ENCODE measurements at places on chromosomes 3 and 15.

DNA sequence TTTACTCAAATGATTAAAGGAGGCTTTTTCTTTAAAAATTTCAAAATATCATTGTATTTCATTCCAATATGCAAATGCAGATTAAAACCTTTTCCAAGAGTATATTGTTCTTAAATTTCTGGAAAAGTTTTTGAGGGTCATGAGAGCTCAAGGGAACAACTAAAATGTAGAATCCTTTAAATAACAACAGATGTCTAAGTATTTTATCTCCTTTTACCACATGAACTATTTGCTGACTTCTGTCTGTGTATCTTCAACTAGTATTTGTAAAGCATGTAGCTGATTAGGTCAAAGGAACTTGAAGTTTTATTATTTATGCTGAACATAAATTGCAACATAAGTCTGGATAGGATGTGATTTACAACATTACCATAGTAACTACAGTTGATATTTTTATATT, 402.6 kb downstream of the CNTN6 start:
- no peak for DNase-seq

DNA sequence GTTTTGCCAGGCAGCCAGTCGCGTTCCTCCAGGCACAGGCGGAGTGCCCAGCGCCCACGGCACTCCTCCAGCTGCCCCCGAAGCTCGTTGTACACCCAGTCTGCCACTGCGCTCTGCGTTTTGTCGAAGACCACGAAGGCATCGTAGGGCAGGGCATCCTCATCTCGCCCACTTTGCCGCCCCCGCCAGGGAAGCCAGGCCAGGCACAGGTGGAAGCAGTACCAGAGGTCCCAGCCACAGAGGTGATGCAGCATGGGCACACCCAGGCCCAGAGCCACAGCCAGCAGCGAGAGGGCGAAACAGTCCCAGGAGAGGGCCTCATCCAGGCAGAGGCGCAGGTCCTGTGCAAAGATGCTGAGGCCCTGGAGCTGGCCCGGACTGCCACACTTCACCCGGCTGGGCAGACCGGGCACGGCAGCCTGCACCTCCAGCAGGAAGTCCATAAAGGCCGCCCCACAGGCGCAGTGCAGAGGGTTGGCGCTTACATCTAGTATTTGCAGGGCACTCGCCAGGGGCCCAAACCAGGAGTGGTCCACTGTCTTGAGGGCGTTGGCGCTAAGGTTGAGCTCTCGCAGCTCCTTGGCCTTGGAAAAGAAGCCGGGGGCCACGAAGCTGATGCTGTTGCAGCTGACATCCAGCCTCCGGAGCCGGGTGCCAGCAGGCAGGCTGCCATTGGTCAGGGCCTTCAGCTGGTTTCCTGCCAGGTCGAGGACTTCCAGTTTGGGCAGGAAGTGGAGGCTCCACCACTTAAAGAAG, 3.7 kb downstream of the TLR9 start:
- DNase-seq: no peak

DNA sequence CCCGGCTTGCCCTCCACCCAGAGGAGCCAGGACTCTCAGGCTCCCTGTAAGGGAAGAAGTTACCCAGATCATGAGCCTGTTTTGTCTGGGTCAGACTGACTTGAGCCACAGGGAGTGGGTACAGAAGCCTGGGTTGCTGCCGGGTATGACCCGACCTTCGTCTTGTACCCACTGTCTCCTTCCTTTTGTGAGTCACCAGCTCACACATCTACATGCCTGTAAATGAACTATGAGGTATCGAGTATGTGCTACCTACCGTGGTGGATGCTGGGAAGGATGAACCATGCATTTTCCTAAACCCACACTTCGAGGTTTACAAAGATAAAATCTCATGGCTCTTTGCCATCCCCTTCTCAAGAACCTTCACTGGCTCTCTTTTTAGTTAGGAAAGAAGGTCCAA, 56.9 kb downstream of the CACNA1D start:
- no peak for DNase-seq

- no peak for DNase-seq
These were observed 38.2 kb downstream of the SPATA12 start for GRCh38 chr3:57098418-57099310.

GRCh38 chr15:82858932-82859331, 49.5 kb downstream of the WHAMM start:
- no peak for DNase-seq

GRCh38 chr15:65081758-65082157, 5.2 kb downstream of the KBTBD13 start:
- DNase-seq: no peak

DNA sequence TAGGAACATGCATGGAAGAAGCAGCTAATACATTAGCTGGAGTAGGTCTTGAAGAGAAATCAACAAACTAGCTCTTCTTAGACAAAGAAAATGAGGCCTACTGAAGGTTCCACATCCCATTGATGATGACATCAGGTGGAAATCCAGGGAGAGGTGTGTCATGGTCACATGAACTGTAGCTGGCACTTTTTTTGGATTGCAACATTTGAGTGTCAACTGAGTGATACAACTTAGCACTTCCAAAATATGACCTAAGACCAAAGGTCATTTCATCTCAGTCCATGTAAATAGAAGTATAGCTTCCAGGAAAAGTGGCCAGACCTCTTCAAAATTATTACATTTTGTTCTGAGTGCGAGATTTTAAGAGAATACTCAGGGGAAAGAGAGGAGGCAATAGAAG, 117.2 kb upstream of the MEIS2 start:
- DNase-seq: no peak

- peak; percentile 81 for DNase-seq
These were observed 116.0 kb downstream of the XXYLT1 start for GRCh38 chr3:195154793-195155535.

- DNase-seq: peak; percentile 26
These were observed 329.4 kb downstream of the TBC1D5 start for GRCh38 chr3:17412950-17413530.

DNA sequence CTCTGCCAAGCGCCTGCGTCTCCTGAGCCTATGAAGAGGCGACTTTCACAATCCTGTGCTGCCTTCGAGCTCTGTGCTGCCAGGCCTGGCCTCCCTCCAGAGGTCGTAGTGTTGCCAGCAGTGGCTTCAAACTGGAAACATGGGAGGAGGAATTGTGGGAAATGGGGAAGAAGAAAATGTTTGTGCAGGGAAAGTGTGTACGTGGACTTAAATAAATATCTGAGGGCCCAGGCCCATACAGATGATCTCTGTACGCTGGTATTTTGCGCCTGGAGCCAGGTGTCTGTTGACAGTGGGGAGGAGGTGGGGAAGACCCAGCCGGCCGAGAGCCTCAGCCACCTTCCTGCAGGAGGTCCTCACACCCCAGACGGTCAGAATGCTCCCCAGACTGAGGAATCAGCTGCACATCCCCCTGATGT, 44.6 kb downstream of the ZBTB38 start:
- DNase-seq: no peak

Measured in RWPE1 (cell line).